Non-pigmented ciliary epithelial cell (primary cell): ENCODE measurements at places on chromosomes 16 and 17.

DNA sequence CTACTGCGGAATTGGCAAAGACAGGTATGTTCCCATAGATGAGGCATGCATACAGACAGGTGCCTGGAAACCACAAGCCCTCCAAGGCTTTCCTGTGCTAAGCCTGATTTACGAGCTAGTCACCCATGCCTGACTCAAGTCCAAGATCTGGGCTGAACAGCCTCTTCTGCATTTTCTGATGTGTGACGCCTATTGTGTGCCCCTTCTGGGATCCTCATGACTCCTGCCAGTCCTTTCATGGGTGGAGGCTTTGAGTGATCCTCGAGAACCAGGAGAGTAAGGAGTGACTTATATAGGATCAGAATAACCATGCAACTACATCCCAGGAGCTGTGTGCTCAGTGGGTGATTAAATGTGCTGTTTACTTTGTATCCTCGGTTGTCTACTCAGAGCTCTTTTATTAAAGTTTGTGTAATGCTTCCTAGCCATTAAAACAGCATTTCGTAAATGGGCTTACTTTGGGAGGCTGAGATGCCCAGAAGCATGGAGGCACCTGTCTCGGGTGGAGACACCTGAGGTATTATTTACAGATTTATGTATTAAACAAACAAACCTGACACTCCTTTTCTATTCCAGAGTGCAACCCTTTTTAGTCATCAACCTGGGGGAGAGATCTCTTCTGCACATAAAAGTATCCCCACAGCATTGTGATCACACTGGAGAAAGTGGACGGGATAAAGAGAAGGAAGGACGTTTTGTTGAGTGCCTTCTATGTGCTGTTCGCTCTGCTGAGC is 373.0 kb upstream of the DYNLRB2 start:
- DNase-seq = no peak

- DNase-seq = no peak
These were observed 1.5 kb downstream of the CDK12 start for GRCh38 chr17:39462631-39463375.

GRCh38 chr16:70805787-70806186 is 4.8 kb upstream of the VAC14 start:
- peak; percentile 94 for DNase-seq

GRCh38 chr16:49723310-49723709 is 132.6 kb downstream of the ZNF423 start:
- DNase-seq = no peak

GRCh38 chr17:2207815-2208515 is 95.6 kb downstream of the SMG6 start:
- no peak for DNase-seq

- DNase-seq = no peak
These were observed 48.9 kb downstream of the TEX2 start for GRCh38 chr17:64213995-64214811.

- no peak for DNase-seq
These were observed 5.2 kb upstream of the RAI1 start for GRCh38 chr17:17675925-17676534.

DNA sequence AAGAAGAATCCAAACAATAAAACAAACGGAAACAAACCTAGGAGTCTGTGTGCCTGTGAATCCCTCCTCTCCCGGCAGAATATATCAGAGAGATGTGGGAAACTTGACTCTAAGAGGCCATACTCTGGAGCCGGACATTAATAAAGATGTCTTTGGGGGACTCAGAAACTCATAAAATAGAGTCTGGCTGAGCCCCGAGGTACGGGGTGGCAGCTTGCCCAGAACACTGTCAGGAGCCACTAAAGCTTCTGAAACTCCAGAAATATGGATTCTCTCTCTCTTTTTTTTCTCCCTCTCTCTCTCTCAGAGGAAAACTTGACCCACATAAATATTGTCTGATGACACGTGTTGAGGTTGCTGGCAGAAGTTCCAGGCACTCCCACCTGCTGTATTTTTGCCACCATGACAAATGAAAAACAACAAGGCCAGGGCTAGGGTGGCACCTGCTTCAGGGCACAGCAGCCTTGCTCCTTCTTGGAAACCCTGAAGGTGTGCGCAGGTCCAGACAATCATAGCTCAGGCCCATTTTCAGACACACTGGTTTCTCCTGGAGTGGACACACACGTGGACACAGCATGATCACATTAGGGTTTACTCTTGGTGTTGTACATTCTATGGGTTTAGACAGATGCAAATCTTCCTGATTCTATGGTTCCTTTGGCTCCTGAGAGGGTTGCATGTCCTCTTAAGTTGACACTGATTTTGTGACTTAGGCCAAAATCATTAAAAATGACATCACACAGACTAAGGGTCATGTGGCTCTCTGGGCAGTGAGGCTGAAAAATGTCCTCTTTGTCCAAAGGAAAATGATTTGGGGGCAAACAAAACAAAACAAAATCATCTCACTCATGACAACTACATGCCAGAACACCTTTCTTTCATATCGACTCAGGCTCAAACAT is 282.6 kb upstream of the IRX3 start:
- DNase-seq = no peak

DNA sequence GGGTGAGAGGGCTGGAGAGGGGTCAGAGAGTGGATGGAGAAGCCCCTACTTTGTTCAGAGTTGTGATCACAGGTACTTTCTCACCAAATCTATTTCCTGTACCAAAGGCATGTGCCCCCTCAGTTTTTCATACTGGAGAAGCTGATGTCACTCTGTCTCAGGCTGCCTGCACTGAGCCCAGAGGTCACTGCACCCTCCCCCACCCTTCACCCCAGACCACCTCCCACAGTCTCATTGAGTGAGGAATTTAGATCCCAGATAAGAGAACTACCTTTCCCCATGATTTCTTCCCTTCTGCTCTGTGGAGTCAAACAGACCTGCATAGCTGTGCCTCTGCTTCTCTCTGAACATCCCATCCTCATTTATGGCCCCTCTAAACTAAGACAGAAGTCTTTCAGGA is 140.0 kb upstream of the IRX6 start:
- no peak for DNase-seq

DNA sequence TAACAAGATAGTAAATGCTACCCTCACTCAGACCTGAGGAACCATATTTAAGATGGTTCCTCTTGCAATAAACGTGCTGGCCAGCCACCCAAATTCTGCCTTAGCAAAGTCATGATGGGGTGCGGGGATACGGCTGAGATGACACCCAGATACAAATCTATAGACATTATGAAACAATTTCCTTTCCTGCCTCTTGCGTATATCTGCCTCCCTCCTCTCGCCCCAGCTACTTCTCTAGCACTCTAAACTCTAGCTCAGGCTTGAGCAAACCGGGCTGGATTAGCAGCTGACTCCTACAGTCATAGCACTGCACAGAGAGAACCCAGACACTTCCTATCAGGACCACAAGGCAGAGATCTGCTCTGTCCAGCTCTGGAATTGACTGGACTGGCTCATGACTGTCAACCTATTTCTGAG is 22.3 kb downstream of the CD300LF start:
- no peak for DNase-seq

GRCh38 chr16:23424292-23424958 is 28.6 kb downstream of the COG7 start:
- no peak for DNase-seq

DNA sequence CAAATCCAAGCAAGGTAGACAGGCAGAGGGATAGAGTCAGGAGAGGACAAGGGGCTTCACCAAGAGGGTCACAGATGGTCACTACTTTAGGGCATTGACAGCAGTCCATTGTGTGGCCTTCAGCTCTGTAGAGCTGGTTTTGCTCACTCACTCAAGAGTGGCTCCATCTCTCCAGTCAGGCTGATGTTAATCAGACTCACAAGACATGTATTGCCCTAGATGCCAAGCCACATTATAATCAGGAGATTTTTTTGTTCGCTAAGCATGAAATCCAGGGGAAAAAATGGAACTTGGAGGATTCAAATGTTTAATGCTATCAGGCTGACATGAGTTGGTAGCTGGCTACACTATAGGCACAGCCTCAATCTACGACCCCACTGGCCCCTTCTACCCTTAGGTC is 32.5 kb downstream of the CD300LF start:
- no peak for DNase-seq

- no peak for DNase-seq
These were observed 36.7 kb downstream of the CMIP start for GRCh38 chr16:81481207-81481821.

GRCh38 chr17:288802-289356 is 63.7 kb downstream of the RPH3AL start:
- DNase-seq = no peak

GRCh38 chr16:3401719-3402397 is 843 bp downstream of the ZNF174 start:
- DNase-seq = no peak

GRCh38 chr16:27779641-27780164 is 229.8 kb downstream of the KATNIP start:
- no peak for DNase-seq

DNA sequence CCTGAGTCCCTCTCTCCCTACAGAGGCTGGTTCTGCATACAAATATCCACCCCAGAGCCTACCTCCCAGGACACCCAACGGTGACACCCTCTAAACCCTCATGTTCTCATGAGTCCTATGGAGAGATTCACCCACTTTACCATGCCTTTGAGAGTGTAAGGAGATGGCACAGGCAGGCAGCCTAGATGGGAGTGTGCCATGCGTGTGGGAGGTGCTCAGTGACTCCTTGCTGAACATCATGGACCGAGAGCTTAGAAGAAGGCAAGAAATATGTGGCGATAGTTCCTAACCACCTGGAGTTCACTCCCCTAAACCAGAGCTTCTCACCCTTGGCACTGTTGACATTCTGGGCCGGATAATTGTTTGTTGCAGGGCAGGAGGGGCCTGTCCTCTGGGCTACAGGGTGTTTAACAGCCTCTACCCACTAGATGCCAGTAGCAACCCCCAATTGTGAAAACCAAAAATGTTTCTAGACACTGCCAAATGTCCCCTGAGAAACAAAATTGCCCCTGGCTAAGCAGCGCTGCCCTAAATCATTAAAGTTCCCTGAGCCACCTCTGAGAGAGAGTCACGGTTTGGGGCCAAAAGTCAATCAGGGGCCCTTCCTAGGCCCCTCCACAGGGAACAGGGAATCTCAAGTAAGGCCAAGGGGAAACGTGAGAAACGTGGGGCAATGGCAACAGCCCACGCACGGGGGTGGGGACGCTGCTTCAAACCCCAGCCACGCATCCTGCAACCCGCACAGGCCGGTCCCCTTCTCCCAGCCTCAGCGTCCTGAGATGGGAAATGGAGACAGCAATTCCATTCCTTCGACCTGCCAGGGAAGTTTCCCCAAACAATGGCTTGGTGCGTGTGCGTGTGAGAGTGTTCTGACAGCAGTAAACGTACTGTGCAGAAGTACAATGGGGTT is 66.8 kb downstream of the C16orf78 start:
- no peak for DNase-seq
